ENCODE measurements at places on chromosomes 1 and 21.
A peak's percentile ranks its signal among the peaks of the same experiment; 100 is the strongest.

DNA sequence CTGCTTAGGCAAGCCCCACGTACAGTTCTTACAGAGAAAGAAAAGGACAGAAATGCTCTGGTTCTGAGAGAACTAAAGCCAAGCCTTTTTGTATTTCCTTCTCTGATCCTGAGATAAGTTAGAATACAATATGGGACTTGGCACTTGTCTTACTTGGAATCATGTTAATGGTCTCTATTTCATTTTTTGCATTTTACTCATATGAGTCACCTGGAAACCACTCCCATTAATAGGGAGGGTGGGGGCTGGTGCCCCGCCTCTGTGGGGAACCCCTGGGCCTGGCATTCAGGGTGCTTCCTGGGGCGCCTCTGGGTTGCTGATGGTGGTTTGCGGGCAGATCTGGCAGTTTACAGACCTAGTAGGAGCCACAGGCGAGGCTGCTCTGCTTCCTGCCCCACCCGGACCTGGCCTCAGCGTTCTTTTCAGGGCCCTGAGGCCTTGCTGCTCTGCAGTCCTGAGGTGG, 26.7 kb downstream of the TSPAN2 start:
- peak; percentile 90 for DNase-seq

- no peak for DNase-seq
Measured at GRCh38 chr1:23915466-23915865, 2.3 kb upstream of the CNR2 start.

GRCh38 chr1:24930260-24931145, at the start of gene RUNX3:
RUNX3 (minus strand) TSS chr1:24930276; CDS start chr1:24929868, 408 bp downstream.
- peak; percentile 94 for DNase-seq

- no peak for DNase-seq
Measured at GRCh38 chr1:66599899-66600737, 66.2 kb downstream of the SGIP1 start.

DNA sequence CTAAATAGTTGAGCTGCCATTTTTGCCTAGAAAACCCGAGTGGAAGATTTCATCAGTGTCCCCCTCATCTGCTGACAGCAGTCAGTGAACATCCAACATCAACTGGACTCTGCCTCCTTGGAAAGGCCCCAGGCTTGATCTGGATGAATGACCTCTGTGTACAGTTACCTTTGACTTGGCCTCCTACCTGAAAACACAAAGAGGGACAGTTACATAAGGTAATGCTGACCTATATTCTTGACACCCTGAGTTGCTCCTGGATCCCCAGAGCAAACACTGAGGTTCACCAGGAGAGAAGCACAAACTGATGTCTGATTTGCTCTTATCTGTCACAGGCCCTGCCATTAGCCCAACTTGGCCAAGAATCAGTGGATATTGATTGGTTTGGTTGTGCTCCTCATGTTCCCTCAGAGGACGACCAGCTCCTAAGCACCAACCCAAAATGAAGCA, 138.9 kb downstream of the PROX1 start:
- no peak for DNase-seq

DNA sequence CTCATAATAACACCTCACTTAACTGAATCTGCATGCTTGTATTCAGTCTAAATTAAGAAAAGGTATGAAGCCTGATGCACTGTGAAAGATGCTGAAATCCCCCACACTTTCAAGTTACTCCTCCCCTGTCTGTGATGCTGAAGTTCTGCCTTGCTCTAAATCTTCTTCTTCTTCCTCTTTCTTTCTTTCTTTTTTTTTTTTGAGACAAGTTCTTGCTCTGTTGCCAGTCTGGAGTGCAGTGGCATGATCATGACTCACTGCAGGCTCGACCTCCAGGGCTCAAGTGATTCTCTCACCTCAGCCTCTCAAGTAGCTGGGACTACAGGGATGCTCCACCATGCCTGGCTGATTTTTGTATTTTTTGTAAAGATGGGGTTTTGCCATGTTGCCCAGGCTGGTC, 231.0 kb upstream of the B3GALT2 start:
- peak; percentile 27 for DNase-seq

- DNase-seq: peak; percentile 72
Measured at GRCh38 chr1:99969729-99970621, at the start of gene SLC35A3. SLC35A3 (plus strand) TSS chr1:99969996; CDS start chr1:99993555, 23,559 bp downstream.

GRCh38 chr1:17673329-17674072, 81.6 kb upstream of the ACTL8 start:
- no peak for DNase-seq

DNA sequence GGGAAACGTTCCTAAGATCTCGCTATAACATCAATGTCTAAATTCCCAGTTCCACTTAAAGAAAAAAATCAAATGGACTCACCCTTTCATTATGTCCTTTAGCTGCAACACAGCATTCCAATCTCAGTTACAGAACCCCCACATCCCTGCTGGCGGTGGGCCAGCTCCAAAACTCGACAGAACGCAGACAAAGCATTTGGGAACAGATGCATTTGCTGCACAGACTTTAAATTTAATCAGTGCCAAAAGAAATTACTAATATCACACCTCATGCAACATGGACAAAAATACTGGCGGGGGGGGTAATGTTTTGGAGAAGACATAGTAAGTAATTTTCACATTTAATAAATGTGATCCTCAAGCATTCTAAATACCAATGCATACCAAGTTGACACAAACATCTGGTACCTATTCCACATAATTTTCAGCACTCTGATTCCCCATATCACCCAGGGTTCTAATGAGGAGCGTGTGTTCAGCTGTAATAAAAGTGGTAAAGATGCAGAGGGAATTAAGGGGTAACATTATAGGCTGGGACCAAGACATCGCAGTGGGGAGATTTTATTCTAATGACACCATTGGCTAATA, 79.7 kb downstream of the TGFBR3 start:
- no peak for DNase-seq

DNA sequence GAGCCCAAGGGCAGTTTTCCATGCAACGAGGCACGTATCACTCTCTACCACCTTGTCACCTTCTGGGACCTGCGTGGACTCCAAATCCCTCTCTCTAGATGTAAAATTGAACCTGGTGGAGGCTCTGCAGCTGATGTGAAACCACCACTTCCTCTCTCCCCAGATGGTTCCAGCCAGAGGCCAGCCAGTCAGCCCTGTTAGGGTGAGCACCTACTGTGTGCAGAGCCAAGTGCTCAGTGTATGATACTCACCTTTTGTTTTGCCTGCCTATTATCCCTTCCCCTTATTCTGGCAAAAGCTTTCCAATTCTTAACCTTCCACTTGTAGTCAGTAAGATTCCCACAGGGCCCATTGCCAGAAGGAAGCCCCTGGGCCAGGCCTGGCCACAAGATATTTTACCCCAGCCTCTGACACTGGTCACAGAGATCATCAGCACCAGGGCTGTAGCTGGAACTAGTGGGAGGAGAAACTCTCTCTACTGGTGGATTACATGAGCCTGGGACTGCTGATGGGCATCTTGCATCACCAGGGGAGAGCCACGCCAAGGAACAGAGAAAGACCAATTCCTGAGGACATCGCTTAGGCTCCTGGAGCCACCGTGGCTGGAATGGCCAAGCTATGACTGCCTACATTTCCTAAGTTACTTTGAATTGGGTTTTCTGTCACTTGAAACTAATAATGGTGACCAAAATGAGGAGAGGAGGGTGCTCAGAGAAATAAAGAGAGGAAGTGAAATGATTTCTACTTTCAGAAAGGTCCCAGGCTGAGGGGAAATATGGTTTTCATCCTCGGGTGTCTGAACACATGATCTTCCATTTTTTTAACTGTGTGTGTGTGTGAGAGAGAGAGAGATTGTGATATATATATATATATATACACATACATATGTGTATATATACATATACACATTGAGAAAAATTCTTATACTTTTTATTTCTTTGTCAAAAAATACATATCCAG, 26.6 kb upstream of the RD3 start:
- DNase-seq: no peak

DNA sequence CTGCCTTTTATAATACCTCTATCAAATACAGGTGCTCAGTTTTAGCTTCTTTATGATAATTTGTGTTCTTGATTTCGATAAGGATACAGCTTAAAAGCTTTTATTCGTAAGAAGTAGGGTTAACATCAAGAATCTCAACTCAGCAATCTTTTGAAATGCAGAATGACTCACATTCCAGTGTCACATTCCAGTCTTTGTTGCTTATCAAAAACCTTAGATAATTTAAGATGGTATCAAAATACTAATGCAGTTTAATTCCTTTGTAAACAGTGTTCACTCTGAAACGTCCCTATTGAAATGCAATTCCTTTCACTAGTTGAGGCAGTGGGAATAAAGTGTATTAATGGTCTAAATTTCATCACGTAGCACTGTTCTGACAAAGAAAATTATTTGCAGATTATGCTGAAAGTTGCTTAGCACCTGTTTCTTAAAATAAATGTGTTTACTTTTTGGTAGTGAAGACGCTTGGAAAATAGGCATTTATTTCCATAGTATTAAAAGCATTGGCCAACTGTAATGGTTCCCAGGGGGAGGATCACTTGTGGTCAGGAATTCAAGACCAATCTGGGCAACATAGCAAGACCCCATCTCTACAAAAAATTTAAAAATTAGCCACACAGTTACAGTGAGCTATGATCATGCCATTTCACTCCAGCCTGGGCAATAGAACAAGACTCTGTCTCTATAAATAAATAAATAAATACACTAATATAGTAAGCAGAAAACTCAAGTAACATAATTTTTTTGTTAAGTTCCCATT, 10.1 kb upstream of the CNN3 start:
- no peak for DNase-seq

DNA sequence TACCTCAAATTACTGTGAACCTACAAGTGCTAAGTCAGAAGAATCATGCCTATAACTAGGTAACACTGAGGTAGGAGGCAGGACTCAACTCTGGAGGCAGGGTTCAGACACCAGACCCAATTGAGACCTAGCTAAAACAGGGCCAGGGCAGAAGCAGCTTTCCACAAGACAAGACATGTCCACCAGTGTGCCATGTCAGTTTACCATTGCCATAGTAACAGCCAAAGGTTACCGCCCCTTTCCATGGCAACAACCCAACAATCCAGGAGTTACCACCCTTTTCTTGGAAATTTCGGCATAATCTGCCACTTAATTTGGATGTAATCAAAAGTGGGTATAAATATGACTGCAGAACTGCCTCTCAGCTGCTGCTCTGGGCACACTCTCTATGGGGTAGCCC, 432.3 kb downstream of the DPYD start:
- no peak for DNase-seq

DNA sequence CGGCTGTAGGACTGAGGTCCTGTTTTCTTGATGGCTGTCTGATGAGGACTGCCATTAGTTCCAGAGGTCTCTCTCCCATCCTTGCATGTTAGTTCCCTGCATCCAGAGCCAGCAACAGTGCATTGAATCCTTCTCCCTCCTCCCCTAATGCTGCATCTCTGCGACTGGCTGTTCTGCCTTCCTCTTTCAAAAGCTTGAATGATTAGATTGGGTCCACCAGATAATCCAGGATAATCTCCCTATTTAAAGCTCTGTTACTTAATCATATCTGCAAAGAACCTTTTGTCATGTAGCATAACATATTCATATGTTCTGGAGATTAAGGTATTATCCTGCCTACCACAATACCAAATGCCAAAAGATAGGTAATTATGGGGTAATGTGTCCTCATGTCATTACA, 377.5 kb downstream of the GPATCH2 start:
- no peak for DNase-seq

GRCh38 chr1:211734791-211735190, 59.4 kb upstream of the NEK2 start:
- no peak for DNase-seq

DNA sequence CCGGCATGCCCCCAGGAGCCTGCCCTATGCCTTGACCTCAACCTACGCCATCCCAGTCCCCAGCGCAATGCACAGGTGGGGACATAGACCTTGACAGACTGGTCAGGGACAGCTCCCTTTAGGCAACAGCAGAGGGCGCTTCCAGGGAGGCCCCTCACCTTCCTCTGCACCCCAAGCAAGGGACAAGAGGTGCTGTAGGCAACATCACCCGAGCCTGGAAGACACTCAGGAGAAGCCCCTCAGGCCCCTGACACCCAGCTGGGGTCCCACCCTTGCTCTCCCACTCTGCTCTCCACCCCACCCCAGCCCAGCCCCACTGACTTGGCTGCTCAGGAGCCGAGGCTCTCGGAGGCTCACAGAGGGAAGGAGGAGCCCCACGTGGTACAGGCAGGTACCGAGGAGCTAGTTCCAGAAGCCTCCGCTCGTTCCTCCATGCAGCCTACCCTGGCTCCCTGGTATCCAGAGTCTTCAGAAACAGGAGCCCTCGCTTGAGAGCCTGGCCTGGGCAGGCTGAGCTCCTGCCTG, 2.4 kb upstream of the WNT3A start:
- DNase-seq: no peak

DNA sequence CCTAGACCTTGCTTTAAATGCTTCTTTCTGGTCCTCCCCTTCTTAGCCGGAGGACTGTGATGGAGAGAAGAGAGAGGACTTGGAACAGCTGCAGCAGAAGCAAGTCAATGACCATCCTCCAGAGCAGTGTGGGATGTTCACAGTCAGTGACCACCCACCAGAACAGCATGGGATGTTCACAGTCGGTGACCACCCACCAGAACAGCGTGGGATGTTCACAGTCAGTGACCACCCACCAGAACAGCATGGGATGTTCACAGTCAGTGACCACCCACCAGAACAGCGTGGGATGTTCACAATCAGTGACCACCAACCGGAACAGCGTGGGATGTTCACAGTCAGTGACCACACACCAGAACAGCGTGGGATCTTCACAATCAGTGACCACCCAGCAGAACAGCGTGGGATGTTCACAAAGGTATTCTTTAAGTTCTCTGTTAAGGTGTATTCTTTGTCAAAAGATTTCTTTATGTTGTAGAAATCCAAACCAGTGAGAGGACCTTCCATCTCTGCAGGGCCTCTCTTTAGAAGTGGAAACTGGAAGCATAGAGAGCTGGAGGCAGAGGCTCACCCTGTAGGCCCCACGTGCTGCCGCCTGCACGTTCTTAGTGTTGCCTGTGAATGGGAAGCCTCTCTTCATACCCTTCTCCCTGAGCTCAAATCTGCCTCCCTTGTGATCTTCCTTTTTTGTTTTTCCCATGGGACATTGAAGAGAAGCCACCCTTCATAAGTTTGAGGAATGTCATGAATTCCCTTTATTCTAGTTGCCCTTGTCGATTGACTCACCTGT, 10.6 kb downstream of the PCNT start:
- no peak for DNase-seq

DNA sequence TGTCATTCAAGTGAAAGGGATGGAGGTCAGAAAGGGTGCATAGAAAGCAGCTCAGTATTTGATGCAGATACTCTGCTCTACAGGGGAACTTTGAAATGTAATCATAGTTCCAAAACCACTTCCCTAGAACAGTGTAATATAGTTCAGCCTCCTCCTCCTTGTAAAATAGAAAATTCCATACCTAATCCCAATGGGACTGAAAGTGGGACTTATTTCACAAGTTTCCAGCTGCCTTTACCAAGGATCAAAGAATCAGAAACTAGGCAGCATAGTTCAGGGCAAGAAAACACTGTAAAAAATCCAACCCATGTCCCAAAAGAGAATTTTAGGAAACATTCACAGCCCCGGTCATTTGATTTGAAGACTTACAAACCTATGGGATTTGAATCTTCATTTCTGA, 8.1 kb upstream of the TMCO2 start:
- no peak for DNase-seq

GRCh38 chr1:41774471-41774990, 144.2 kb downstream of the HIVEP3 start:
- DNase-seq: no peak

All from activated CD4-positive, alpha-beta T cell treated with anti-CD3 and anti-CD28 coated beads for 4 hours (primary cell).